ENCODE measurements at places on chromosomes 11 and 22. TPM values are rescaled to one million over a fixed set of nuclear protein-coding genes. Genes with fewer than 3 reads are reported as not detected.

OVCH2 gene
- total RNA-seq, result not detected

LRRC74B gene
- total RNA-seq, result not detected

BAIAP2L2 gene
- total RNA-seq, result 0.16 TPM

LMNTD2 gene
- total RNA-seq, result 0.33 TPM

PATE1 gene
- not detected for total RNA-seq

VPREB3 gene
- total RNA-seq, result not detected

GRAMD1B gene
- 92.0 TPM for total RNA-seq

B4GALNT4 gene
- total RNA-seq, result 71.6 TPM

PANX3 gene
- total RNA-seq, result not detected

OR6T1 gene
- total RNA-seq, result not detected

MS4A3 gene
- total RNA-seq, result 2.3 TPM

GGTLC2 gene
- not detected for total RNA-seq

ADM2 gene
- total RNA-seq, result 1.5 TPM

EFCAB6 gene
- 15.9 TPM for total RNA-seq

ASCL2 gene
- 0.82 TPM for total RNA-seq

SLC22A6 gene
- 0.88 TPM for total RNA-seq

MB gene
- total RNA-seq, result 39.8 TPM

RASL10A gene
- 2.9 TPM for total RNA-seq

IFITM1 gene
- 20.2 TPM for total RNA-seq

ACR gene
- total RNA-seq, result not detected

MIEF1 gene
- 24.1 TPM for total RNA-seq

TUB gene
- 80.9 TPM for total RNA-seq

ANO1 gene
- total RNA-seq, result 10.4 TPM

OR5B21 gene
- not detected for total RNA-seq

ARHGAP32 gene
- total RNA-seq, result 56.8 TPM

APLNR gene
- total RNA-seq, result 42.7 TPM

PIK3C2A gene
- 109 TPM for total RNA-seq

APOL6 gene
- total RNA-seq, result 5.7 TPM

Measured in camera-type eye (tissue), 1 donor.